ENCODE measurements at places on chromosomes 7 and 10. TPM values are rescaled to one million over a fixed set of nuclear protein-coding genes. Genes with fewer than 3 reads are reported as not detected.

- peak; percentile 97 for DNase-seq
Measured at GRCh38 chr7:135748770-135749169, at the start of gene FAM180A. FAM180A (minus strand) TSS chr7:135748813; CDS start chr7:135748580, 233 bp downstream.

- DNase-seq, result no peak
Measured at GRCh38 chr10:76022366-76022765, 590.9 kb downstream of the LRMDA start.

- DNase-seq, result no peak
Measured at GRCh38 chr10:37495415-37495814, 362.0 kb downstream of the ZNF248 start.

GRCh38 chr7:50217821-50218281, 86.7 kb upstream of the IKZF1 start:
- no peak for DNase-seq

GRCh38 chr7:127786184-127786583, 134.2 kb downstream of the SND1 start:
- DNase-seq, result peak; percentile 63

GRCh38 chr7:86201767-86202166, 441.9 kb upstream of the GRM3 start:
- no peak for DNase-seq

GRCh38 chr10:34719746-34720145, 95.3 kb downstream of the PARD3 start:
- no peak for DNase-seq

- no peak for DNase-seq
Measured at GRCh38 chr10:70459774-70460490, 18.5 kb upstream of the NODAL start.

GRCh38 chr10:130486906-130487305, 350.7 kb downstream of the GLRX3 start:
- DNase-seq, result no peak

GRCh38 chr7:84582747-84583146, 388.2 kb upstream of the SEMA3A start:
- no peak for DNase-seq

DNA sequence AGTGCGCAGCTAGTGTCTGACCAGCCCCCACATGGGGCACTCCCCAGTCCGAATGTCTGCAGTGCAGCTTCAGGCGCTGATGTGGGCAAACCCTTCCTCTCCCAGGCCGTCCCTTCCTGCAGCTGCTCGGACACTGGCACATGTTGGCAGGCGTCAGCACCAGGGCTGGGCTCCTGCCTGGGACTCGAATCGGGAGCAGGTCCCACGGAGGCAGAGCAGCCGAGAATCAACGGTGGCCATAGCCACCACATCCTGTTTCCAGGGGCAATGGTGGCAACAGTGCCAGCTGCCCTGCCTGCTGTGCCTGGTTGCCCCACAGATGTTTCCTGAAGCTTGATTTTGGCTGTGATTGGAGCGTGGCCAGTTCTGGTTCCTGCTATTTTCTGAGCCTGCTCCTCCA, 65.8 kb downstream of the MGMT start:
- no peak for DNase-seq

DNA sequence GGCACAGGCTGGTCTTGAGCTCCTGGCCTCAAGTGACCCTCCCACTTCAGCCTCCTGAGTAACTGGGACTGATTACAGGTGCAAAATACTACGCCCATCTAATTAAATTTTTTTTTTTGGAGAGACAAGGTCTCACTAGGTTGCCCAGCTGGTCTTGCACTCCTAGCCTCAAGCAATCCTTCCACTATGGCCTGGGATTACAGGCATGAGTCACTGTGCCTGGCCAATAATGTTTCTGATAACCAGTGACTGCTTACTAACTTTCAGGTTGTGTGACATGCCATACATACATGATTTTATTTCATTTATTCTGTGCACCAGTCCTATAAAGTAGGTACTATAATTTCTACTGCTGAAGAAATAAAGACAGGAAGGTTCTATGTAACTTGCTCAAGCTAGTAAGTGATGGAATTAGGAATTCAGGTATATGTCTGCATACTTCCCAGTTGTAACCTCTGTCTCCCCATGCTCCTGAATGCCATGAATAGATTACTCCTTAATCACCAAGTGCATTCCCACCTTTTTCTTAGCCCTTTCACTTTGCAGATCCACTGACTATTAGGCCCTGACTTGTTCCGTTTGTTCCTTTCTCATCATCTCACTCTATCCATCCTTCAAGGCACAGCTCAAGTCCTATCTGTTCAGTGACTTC, 28.1 kb downstream of the MCU start:
- no peak for DNase-seq

- no peak for DNase-seq
Measured at GRCh38 chr10:47231414-47231813, 68.6 kb upstream of the GDF10 start.

GRCh38 chr10:6164271-6165095, 38.2 kb upstream of the PFKFB3 start:
- DNase-seq, result no peak

The RBP4 gene
- 1.9 TPM for total RNA-seq

The HABP2 gene
- total RNA-seq, result not detected

The OR6V1 gene
- total RNA-seq, result not detected

The MOGAT3 gene
- total RNA-seq, result not detected

The C7orf33 gene
- not detected for total RNA-seq

The TAS2R41 gene
- total RNA-seq, result not detected

The FGFBP3 gene
- total RNA-seq, result 1.2 TPM

The SSC4D gene
- 0.36 TPM for total RNA-seq

The PRSS1 gene
- not detected for total RNA-seq

The CYP2W1 gene
- total RNA-seq, result not detected

The CCL26 gene
- total RNA-seq, result 1.2 TPM

The CXCL12 gene
- 54.1 TPM for total RNA-seq

The IFIT2 gene
- 30.7 TPM for total RNA-seq
